SJSA1 (cell line): ENCODE measurements at places on chromosomes 13 and 19. TPM values are rescaled to one million over a fixed set of nuclear protein-coding genes. Genes with fewer than 3 reads are reported as not detected.
A peak's percentile ranks its signal among the peaks of the same experiment; 100 is the strongest.

The GAS6 gene
- 41.7 and 45.3 TPM in 2 replicates for total RNA-seq

GRCh38 chr13:27536361-27537101 lies 83.8 kb downstream of the LNX2 start:
- H3K4me3 ChIP-seq = no peak overlapping the region
- H3K36me3 ChIP-seq = no peaks in the 10 kb centered on the region
- no peak overlapping the region for H3K27ac ChIP-seq
- H3K4me1 ChIP-seq = no peaks in the 10 kb centered on the region
- H3K27me3 ChIP-seq = peaks cover 3% of the 10 kb centered on the region; the same call in 1 of the 2 replicates

The ADAMTS10 gene
- 6.0 and 6.3 TPM in 2 replicates for total RNA-seq

The ZNF470 gene
- total RNA-seq = 0.60 and 2.3 TPM in 2 replicates

DNA sequence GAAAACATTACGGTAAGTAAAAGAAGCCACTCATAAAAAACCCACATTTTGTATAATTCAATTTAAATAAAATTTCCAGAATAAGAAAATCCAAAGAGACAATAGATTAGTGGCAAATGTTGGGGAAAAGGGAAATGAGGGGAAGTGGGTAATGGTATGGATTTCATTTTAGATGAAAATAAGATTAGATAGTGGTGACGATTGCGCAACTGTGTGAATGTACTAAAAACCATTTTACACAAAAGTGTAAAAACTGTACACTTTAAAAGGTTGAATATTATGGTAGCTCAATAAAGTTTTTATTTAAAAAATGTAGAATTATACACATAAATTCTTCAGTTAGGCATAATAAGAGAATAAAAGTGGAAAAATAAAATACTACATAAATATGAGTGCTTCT lies 3.7 kb downstream of the MBD3L1 start:
- 0 out of 2 replicates have a peak, but pooled peaks cover 6% of the 10 kb centered on the region for H3K36me3 ChIP-seq
- H3K27ac ChIP-seq = no peak overlapping the region
- DNase-seq = no peak

DNA sequence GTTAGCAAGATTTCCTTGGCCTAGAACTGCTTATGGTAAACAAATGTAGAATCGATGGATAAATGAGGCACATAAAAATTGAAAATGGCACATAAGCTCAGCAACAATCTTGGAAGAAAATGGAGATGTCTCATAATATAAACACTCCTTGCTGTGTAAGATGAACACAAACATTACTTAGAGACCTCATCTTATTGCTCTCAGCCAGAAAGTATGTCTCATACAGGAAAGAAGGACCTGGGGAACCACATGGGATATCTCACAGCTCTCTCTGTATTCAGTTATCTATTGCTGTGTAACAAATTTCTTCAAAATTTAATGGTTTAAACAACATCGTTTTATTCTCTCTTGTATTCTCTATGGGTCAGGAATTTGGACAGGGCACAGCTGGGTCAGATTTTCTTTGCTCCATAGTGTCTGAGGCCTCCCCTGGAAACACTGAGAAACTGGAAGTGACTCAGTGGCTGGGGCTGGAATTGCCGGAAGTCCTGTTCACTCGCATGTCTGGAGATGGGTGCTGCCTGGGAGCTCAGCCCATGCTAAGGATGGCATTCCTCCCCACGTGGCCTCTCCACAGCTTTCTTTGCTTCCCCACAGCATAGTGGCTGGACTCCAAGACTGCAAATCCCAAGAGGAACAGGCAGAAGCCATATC lies 105.1 kb downstream of the NUFIP1 start:
- H3K27me3 ChIP-seq = no peaks in the 10 kb centered on the region
- H3K27ac ChIP-seq = peak overlapping the region; percentile 41
- peaks cover 14% of the 10 kb centered on the region for H3K4me1 ChIP-seq
- H3K4me3 ChIP-seq = no peak overlapping the region
- H3K36me3 ChIP-seq = no peaks in the 10 kb centered on the region
- DNase-seq = peak; percentile 68

DNA sequence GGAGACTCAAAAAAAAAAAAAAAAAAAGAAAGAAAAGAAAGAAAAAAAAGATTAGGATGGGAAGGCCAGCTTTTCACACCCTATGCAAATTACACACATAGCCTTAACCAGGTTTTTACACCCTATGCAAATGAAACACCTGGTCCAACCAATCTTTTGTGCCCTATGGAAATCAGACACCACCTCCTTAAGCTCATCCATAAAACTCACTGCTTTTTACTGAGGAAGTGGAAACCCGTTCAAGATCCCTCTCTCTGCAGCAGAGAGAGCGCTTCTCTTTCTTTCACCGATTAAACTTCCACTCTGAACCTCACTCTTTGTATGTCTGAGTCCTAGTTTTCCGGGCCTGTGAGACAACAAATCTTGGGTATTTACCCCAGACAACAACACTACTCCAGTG lies 25.3 kb upstream of the HOMER3 start:
- H3K4me3 ChIP-seq = no peak overlapping the region
- no peaks in the 10 kb centered on the region for H3K36me3 ChIP-seq
- peaks cover 23% of the 10 kb centered on the region for H3K4me1 ChIP-seq
